ENCODE measurements at places on chromosomes 16 and 17.

GRCh38 chr16:3675601-3676130 lies 21.2 kb downstream of the DNASE1 start:
- DNase-seq: no peak

DNA sequence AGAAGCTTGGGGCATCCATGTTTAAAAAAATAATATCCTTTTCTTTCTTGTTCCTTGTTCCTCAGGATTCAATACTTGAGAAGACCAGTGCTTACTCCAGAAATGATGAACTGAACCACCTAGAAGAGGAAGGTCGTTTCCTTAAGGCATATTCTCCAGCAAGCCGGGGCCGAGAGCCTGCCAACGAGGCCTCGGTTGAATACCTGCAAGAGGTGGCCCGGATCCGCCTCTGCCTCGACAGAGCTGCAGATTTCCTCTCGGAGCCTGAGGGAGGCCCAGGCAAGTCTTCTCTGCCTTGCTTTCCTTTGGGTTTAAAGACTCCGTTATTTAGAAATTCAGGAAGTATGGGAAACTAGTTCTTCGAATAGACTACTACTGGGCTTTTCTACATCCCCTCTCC lies 42.5 kb upstream of the ENDOV start:
- DNase-seq: no peak

DNA sequence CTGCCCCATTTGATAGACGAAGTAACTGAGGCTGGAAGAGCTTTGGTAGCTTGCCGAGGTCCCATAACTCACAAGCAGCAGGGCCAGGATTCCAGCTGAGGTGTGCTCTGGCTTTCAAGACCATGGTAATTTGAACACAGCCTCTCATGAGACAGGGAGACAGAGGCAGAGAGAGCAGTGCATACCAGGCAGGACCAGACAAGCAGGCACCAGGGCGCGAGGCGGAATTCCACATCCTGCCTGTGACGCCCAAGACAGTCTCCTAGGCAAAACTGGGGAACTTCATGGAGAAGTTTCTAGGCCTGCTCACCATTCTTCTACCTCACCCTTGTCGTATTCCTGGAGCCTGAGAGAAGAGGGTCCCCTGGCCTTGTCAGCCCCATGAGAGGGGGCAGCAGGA lies 19.2 kb downstream of the SDK2 start:
- no peak for DNase-seq

DNA sequence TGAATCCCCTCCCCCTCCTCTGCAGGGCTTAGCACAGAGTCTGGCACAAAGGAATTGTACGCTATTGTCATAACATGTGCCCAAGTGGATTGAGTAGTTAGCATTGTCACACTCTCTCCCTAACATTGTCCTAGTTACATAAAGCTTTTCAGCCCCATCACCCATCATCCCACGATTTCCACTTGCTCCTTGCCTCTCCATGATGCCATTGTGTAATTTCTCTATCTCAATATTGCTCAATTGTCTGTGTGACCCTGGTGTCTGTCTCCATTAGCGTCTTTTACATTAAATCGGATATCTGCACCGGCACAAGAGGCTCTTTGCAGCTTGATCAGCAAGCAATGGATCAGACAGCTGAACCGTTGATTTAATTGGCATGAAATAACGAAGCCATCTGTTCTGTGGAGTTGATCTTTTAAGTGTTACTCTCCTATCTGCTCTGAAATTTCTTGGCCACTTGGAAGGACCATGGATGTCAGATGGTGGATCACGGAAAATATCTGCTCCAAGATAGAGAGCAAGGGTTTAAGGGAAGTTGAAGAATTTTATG lies 77.0 kb upstream of the HS3ST4 start:
- DNase-seq: no peak

GRCh38 chr17:47009759-47010594 lies 30.9 kb upstream of the RPRML start:
- DNase-seq: no peak

- no peak for DNase-seq
Observed at GRCh38 chr16:65336160-65336559, 214.3 kb upstream of the CDH11 start.

DNA sequence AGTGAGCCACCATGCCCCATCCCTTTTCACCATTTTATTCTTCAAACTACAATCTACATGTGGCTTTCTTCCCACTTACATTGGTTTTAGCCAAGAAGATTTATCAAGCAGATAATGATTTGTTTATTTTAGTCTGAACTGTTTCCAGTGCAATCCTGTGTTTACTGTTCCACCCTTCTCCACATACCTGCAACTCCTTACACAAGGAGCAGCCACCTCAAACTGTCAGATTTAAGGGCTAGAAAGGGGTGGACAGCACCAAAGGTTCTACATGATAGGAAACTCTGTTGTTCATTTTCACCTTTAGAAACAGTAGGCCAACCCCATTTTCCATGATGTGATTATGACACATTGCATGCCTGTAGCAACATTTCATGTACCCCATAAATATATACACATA lies 1.9 kb downstream of the RUNDC1 start:
- no peak for DNase-seq

- no peak for DNase-seq
Observed at GRCh38 chr17:64345689-64346376, 44.8 kb downstream of the PECAM1 start.

- no peak for DNase-seq
Observed at GRCh38 chr17:80879723-80880647, 111.7 kb upstream of the CHMP6 start.

DNA sequence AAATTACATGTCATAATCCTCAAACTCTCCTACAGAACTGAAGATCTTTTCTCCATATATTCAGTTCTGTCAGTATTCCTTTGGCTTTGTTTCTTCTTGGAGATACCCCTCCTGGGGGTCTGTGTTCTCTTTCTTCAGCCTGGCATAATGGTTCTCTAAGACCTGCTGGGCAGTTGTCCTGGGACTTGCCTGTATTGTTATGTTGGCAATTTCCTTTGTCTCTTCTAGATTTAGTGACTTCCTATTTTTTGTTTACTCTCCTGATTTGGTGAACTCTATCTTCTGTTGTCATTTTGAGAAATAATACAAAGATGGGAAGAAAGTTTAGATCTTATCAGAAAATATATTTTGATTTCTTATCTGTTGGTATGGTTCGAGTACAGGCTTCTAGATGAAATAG lies 127.8 kb downstream of the GOSR1 start:
- no peak for DNase-seq

DNA sequence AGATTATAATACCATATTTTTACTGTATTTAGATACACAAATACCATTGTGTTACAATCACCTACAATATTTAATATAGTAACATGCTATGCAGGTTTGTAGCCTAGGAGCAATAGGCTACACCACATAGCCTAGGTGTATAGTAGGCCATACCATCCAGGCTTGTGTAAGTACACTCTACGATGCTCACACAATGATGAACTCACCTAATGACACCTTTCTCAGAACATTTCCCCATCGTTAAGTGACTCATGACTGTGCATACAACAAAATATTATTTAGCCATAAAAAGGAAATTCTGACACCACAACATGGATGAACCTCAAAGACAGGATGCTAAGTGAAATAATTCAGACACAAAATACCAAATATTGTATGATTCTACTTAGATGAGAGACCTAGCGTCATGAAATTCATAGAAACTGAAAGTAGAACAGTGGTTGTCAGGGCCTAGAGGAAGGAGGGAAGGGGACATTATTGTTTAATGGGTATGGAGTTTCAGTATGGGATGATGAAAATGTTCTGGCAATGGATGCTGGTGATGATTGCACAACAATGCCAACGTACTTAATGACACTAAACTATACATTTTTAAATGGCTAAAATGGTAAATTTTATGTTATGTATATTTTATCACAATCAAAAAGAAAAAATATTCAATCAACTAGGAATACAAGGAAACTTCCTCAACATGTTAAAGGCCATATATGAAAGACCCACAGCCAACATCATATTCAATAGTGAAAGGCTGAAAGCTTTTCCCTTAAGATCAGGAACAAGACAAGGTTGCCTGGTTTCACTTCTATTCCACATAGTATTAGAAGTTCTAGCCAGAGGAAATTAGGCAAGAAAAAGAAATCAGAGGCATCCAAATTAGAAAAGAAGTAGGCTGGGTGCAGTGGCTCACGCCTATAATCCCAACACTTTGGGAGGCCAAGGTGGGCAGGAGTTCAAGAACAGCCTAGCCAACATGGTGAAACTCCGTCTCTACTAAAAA lies 5.9 kb upstream of the C16orf87 start:
- DNase-seq: no peak

DNA sequence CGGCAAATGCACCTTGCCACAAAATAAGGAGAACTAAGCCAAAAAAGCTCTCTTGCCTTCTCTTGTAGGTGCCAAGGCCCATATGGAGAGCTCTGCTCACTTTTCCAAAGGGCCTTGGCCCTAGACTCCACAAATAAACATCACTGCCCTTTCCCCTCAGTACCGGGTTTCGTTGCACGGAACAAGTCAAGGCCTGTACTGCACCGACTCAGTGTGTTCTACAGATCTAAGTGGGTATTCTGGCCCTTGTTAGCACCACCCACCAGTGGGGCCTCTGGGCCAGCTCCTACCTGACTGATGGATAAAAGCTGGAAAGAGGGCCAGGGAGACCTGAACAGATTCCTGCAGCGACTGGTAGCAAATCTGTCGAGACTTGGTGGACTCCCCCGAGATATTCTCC lies 43.7 kb upstream of the GSG1L start:
- no peak for DNase-seq

- DNase-seq: peak; percentile 65
Observed at GRCh38 chr16:19524616-19525384, 1.1 kb downstream of the CCP110 start.

DNA sequence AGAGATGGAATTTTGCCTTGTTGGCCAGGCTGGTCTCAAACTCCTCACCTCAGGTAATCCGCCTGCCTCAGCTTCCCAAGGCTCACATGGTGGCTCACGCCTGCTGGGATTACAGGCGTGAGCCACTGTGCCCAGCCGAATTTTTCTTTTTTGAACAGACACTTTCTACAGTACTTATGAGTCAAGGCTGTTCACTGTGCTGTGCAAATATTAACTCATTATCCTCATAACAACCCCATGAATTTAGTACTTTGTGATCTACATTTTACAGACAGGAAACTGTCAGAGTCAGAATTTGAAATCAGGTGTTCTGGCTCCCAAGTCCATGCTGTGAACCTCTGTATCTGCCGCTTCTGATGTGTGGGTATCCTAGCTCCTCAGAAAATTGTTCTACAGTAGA lies 25.7 kb upstream of the RASL10B start:
- no peak for DNase-seq

DNA sequence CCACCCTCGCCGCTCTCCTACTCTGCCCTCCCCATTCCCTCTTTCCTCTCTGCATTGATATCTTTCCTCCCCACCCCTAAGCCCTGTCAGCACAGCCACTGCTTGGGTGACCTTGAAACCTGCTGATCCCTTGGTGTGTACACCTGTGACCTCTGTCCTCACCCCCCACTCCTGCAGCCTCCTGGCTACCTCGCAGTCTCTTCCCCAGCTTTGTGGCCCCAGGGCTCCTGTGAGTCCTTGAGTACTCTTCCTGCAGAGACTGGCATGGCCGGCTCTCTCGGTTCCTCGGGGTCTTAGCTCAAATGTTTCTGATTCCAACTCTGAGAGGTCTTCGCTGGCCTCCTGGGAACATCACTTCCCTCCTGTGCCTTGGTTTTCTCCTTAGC lies 31.7 kb downstream of the ADCY7 start:
- no peak for DNase-seq

DNA sequence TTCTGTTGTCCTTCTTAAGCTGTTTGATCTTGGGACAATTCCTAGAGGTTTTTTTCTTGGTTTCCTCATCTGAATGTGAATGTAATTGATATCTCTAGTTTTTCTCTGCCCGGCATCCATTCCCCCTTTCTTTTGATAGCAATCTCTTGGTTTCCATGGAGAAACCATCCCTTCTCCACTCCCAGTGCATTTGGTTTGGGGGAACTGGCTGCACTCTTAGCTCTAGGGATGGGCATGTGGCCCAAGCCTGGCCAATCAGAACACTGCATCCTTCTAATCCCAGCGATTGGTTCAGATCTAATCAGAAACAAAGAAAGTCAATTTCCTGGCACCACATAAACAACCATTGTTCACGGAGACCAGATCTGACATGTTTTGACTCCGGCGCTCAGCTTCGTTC lies 45.1 kb downstream of the IRX3 start:
- no peak for DNase-seq

- DNase-seq: no peak
Observed at GRCh38 chr17:13601776-13602551, at the start of gene HS3ST3A1. Gene HS3ST3A1, minus strand, starts transcription at chr17:13601929. Its CDS starts 800 bp downstream, at chr17:13601129.

DNA sequence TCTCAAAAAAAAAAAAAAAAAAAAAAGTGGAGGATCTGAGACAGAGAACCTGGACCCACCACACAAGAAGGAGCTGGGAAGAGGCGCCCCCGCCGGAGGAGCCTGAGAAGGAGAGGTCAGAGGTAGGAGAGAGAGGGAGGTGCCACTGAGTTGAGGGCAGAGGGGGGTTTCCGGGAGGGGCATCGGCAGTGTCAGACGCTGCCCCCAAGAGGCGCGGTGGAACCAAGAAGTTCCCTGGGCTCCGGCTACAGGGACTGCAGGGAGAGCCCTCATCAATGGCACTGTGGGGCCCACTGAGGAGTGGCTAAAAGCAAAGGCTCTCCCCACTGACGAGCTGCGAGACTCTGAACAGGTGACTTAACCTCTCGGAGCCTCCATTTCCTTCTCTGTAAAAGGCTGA lies 4.2 kb downstream of the CCDC42 start:
- DNase-seq: no peak

- DNase-seq: no peak
Observed at GRCh38 chr17:5780476-5780875, 196.2 kb upstream of the NLRP1 start.

All from hippocampal formation (tissue), 2 donors.